ENCODE measurements at places on chromosomes 7 and 10.

DNA sequence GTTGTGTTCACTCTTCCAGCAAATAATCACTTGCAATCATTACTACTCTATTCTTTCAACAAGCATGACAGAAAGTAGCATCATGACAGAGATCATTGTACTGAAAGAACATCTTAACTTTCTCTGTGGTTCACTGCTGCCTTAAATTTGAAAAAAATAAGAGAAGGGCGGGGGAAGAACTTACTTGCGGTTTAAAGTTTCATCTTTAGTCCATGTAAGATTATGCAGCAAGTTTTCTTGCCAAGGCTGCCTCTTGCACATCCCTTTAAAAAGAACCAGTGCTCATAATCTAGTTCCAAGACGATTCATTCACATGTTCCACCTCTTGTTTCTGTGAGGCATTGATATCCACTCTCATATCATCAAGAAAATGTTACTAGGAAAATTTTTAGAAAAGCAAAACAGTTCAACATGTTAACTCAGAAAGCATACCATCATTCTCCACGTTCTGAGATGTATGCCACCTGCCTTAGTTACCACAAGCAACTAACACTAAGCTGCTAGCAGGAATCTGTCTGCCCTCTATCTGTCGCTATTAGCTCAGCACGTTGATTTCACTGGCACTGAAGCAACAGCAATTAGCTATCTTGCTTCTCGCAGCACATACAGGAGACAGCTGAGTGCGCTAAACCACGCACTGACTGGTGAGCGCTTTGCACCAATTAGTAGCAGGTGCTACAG is at the start of gene PCDH15:
Gene PCDH15 (minus strand): TSS at position 491 of the 681 bp plus-strand sequence. CDS start 136,969 bp downstream, outside the sequence.
- no peak for DNase-seq

GRCh38 chr7:2619116-2619515 is 12.7 kb upstream of the TTYH3 start:
- DNase-seq, result no peak

- DNase-seq, result no peak
These were observed 132.9 kb downstream of the EBF3 start for GRCh38 chr10:129831150-129831549.

DNA sequence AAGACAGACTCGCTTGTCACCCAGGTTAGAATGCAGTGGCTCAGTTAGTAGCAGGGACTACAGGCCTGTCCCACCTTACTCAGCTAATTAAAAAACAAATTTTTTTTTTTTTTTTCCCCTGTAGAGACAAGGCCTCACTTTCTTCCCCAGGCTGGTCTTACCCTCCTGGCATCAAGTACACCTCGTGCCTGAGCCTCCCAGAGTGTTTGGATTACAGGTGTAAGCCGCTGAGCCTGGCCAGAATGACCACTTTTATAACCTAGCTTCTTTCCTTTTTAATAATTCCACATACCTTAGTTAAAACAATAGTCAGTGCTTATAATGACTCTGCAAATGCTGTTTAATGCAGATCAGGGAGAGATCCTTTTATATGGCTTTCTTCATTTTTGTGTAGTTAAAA is 31.3 kb downstream of the RSBN1L start:
- DNase-seq, result no peak

GRCh38 chr10:92187101-92187500 is 103.8 kb downstream of the CPEB3 start:
- DNase-seq, result no peak

- DNase-seq, result no peak
These were observed 40.8 kb upstream of the HGF start for GRCh38 chr7:81810476-81811155.

DNA sequence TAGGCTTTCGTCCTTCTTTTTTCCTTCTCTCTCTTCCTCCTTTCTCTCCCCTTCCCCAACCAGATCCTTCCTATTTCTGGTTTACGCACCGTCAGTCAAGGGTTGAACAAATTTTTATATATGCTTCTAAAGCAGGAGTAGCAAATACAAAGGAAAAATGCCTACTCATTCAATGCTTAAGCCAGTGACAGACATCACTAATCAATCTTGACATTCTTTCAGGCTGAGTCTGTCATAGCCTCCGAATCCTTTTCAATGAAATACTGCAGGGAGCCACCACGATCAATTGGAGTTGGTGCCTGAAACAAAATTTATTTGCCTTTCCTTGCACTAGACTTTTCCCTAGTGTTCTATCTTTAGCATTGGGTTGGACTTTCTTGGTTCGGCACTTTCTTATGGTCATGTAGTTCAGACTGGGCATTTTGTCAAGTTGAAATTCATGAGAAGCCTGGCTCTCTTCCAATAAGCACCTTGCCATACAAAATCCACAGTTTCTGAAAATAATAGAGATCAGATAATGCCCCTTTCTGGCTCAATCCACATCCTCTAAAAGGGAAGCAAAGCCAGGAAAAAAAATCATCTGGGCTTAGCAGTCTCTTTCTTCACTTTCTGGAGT is 239.5 kb upstream of the PLXNA4 start:
- DNase-seq, result no peak

GRCh38 chr7:37309493-37309892 is 139.2 kb downstream of the ELMO1 start:
- no peak for DNase-seq

GRCh38 chr10:28281726-28282315 is 21.0 kb downstream of the MPP7 start:
- no peak for DNase-seq

- DNase-seq, result no peak
These were observed 104.0 kb upstream of the IMMP2L start for GRCh38 chr7:111666260-111666659.

- no peak for DNase-seq
These were observed 36.0 kb upstream of the AKR1E2 start for GRCh38 chr10:4790045-4790444.

GRCh38 chr10:5467207-5467535 is 32.2 kb downstream of the CALML5 start:
- DNase-seq, result no peak

GRCh38 chr7:52209614-52210013 is 825.8 kb upstream of the POM121L12 start:
- DNase-seq, result no peak

DNA sequence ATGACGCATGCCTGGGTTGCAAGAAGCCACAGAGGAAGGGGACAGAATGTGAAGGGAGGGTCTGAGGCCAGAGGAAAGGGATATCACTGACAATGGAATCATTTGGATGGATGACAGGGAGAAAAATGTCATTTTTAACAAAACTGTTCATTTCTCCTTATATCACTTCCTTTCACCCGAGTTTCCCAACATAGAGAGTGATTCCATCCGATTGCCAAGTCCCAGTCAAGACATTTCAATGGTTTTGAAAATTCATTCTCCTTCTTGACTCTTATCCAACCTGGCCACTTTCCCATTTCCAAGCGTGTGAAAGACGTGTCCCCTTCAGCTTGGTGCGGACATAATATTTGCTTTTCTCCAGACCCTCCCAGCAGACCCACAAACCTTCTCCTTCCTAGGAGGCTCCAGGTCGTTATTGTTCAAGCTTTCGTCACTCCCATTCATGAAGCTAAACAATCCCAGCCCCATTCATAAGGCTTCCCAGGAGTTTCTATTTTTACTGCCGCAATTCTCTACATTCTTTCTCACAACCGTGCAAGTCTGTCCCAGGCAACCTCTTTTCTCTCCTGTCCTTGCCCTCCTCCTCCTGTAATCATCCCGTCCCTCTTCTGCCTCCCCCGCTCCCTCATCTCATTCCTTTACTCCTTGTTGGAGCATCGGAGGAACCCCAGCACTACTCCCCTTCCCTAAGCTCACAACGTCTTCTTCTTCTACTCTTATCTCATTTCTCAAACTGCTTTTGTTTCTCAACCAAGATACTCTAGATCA is 301.3 kb upstream of the KLF6 start:
- no peak for DNase-seq

DNA sequence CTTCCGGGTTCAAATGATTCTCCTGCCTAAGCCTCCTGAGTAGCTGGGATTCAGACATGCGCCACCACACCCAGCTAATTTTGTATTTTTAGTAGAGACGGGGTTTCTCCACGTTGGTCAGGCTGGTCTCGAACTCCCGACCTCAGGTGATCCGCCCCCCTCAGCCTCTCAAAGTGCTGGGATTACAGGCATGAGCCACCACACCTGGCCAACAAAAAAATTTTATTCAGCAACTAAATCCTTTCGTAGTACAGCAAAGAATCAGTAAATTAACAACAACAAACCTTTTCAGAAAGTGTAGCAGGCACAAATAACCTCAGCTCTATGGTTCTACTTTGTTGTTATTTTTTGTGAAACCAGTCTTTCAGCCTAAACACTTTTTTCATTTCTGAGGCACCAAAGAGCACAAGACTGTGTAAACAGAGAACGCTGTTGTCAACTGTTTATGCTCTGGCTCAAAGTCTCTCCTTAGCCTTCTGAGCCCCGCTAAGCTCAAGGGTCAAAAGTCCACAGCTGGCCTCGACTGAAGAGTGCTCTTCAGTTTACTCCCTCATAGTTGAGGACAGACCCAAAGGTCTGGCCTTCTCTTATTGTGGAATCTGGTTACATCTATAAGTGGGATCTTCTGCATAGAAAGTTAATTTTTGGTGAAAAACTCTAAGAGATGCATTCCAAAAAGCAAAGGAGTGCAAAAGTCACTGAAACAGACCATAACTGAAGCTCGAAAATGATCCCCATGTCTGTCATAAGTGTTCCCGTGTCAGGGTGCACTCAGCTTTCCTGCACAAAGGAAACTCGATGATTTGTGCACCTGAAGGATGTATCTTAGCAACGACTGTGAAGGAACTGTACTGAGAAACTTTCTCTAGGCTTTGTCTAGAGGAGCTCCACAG is 24.6 kb upstream of the DDX50 start:
- no peak for DNase-seq

DNA sequence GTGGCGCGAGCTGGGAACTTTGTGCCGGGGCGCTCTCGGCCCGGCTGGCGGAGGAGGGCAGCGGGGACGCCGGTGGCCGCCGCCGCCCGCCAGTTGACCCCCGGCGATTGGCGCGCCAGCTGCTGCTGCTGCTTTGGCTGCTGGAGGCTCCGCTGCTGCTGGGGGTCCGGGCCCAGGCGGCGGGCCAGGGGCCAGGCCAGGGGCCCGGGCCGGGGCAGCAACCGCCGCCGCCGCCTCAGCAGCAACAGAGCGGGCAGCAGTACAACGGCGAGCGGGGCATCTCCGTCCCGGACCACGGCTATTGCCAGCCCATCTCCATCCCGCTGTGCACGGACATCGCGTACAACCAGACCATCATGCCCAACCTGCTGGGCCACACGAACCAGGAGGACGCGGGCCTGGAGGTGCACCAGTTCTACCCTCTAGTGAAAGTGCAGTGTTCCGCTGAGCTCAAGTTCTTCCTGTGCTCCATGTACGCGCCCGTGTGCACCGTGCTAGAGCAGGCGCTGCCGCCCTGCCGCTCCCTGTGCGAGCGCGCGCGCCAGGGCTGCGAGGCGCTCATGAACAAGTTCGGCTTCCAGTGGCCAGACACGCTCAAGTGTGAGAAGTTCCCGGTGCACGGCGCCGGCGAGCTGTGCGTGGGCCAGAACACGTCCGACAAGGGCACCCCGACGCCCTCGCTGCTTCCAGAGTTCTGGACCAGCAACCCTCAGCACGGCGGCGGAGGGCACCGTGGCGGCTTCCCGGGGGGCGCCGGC is 870 bp downstream of the FZD1 start:
- DNase-seq, result no peak

- no peak for DNase-seq
These were observed 472.0 kb upstream of the AKR1E2 start for GRCh38 chr10:4353964-4354363.

GRCh38 chr10:84375011-84375410 is 46.6 kb downstream of the CCSER2 start:
- no peak for DNase-seq

DNA sequence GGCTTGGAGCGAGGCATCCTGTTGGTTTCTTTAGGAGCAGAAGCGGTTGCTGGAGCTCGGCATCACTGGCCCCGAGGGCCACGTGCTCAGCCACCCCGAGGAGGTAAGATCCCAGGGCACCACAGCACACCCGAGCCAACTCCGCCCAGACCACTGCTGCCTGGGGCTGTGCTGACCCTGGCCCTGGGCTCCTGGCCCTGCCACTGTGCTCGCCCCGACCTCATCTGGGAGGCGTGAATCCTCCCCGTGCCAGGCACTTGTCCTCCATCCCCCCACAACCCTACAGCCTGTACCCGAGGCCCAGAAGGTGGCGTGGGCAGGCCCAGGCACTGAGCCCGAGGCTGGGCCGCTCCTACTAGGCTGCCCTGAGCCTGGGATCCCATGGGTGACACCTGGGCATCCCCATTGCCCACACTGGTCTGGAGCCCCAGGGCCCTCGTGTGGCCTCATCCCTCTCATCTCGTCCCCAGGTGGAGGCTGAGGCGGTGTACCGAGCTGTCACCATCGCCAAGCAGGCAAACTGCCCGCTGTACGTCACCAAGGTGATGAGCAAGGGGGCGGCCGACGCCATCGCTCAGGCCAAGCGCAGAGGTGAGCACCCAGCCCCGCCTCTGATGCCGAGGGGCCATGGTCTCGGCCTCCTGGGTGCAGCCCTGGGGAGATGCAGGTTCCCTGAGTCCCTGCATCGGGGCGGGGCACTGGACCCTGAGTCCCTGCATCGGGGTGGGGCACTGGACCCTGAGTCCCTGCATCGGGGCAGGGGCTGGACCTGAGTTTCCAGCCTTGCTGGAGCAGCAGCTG is 11.8 kb downstream of the DPYSL4 start:
- no peak for DNase-seq

- no peak for DNase-seq
These were observed 161.3 kb upstream of the AUTS2 start for GRCh38 chr7:69436946-69437345.

GRCh38 chr10:110481919-110482318 is 15.8 kb upstream of the DUSP5 start:
- DNase-seq, result no peak

- DNase-seq, result no peak
These were observed 32.2 kb upstream of the ZNF518A start for GRCh38 chr10:96097865-96098264.

DNA sequence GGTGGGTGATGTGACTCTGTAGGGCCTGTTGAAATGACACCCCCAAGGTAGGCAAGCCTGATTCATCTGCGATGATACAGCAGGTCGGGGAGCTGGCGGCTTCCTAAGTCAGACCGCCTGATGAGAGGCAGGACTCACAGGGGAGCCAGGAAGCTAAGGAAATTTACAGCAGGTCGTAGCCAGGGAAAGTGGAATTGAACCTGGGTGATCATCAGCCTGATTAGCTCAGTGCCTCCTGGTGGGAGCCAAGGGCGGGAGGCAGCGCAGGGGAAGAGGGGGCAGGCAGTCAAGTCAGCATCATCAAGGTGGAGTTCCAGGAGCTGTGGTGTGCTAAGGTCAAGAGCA is 18.5 kb upstream of the TRIM56 start:
- no peak for DNase-seq

- no peak for DNase-seq
These were observed 75.5 kb downstream of the PAPSS2 start for GRCh38 chr10:87734987-87735827.

DNA sequence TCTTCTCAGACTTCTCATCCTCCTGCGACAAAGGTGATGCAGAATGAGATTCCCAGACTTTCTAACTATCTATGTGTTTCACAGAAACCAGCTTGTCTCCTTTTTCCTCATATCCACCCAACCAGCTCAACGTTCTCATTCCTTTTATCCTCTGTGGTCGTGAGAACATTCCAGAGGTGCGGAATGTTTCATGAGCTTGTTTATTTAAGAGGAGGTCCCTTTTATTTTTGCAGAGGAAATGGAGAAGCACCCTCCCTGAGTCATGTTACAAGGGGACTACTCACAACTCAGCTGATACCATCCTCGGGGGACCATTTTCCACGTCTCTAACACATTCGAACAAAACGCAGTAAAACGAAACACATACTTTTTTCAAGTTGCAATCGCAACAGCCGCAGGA is 93.2 kb downstream of the ZRANB1 start:
- no peak for DNase-seq

- no peak for DNase-seq
These were observed 8.7 kb downstream of the ELFN1 start for GRCh38 chr7:1678571-1679325.
